Sciatic nerve (tissue), 2 donors: ENCODE measurements at places on chromosomes 2 and 18. TPM values are rescaled to one million over a fixed set of nuclear protein-coding genes. Genes with fewer than 3 reads are reported as not detected.

The KCNG2 gene
- total RNA-seq, result 0.22 TPM

DNA sequence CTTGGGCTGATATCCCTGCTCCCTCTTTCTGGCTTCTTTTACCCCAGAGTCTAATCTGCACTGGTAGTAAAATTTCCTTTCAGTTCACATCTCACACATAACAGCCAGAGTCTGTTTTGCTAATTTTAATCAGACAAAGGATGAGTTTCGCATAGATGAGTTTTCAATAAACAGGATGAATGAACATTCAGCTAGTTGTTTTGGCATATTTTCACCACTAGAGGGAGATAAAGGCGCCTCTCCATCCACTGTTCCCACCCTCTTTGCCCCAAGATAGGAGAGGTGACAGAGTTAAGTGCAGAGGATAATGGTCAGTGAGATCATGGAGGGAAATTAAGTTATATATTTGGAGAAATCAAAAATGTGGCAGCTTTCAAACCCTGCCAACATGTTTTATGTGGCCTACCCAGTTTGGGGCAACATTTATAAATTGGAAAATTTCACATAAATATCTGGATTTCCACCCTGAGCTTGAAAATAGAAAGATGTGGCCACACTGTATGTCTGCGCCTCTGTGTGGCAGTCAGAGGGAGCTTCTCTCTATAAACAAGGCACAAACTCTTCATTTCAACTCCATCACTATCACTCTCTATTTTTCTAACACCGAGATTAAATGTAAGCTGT, 48.5 kb upstream of the DTNA start:
- no peak for DNase-seq

- no peak for DNase-seq
Measured at GRCh38 chr2:19667085-19667484, 234.7 kb downstream of the TTC32 start.

DNA sequence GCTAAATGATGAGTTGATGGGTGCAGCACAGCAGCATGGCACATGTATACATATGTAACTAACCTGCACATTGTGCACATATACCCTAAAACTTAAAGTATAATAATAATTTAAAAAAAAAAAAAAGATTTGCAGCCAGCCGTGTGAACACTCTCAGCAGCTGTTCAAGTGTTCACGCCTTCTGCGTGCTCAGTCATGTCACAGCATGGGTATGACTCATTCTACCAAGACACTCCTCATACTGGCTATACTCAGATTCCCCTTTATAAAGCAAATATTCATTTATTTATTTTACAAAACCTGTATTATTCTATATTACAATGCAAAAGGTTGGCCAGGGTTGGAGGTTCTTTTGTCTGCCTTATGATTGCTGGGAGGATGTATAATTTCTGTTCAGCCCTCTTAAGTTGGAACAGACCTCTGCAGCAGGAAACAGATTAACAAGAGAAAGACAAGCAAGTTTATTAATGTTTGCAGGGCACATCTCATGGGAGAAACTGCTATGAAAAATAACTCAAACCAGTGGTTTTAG, 1230.6 kb upstream of the CHAC2 start:
- no peak for DNase-seq

DNA sequence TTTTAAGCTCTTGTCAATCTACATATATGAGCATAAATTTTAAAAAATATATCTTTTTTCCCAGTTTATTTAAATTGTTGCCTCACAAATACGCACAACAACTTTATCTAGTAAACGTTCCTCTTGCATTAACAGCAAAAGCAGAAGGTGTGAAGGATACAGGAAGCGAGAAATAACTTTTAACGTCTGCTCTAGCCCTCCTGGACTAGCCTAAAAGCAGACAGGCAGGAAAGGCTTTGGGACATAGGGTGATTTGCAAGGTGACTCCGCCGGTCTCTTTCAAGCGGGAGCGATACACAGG, 434 bp upstream of the DUSP19 start:
- DNase-seq, result no peak

DNA sequence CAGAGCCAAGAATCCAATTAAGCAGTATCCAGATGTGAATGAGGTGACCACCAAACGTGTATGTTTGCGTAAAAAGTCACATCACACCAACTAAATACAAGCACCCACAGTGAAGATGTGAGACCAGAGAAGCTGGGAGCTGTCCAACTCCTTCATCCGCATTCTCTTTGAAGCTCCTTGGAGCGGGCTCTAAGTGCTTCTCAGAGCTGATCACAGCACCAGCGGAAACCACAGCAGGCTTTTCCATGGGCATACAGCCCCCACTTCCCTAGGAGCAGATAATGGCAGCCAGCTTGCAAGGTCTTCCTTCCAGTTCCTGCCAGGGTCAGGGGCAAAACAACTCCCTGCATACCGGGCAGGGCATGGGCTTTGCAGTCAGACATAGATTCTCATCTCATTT, 36.4 kb downstream of the REEP1 start:
- DNase-seq, result no peak

The NOSTRIN gene
- 36.2 TPM for total RNA-seq

DNA sequence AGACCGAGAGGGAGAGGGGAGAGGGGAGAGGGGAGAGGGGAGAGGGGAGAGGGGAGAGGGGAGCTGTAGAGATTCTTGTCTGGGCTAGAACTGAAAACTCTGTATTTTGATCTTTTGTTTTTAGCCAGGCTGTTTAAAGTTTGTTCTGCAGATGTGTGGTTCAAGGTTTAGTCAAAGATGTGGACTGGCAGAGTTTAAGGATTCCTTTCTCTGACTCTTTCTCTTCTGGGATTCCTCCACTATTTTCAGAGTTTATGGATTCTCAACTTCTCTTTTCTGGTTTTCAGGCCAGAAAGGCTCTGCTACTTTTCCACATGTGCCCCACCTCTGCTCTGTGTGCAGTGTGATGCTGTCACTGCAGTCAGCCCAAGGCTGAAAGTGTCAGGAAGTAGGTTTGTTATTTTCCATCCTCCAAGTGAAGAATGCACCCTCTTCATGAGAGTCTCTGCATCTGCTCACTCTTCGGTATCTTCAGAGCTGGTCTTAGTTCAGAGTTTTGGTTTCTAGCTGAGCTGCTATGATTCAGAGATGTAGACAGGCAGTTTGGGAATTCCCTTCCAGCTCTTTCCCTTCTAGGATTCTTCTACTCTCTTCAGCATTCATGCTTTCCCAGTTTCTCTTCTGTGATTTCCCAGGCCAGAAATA, 130.9 kb upstream of the SMAD7 start:
- no peak for DNase-seq

- peak; percentile 60 for DNase-seq
Measured at GRCh38 chr2:240819126-240819857, 727 bp downstream of the KIF1A start.

DNA sequence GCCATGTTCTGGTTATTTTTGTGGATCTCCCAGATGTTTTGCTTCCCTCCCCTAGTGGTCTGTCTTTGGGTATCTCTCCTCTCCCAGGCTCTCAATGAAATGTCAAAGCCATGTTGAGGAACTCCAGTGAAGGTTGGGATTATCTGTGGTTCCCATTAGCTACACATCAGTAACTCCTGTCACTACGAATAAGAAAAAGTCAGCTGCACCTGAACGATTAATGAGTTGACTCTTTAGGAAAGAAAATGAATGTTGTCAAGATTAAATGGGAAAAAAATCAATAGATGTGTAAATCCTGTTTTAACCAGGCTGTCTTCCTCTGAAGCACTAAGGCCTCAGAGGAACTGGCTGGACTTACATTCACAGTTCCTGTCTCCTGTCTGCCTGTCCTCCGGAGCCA, 94.0 kb upstream of the DAPL1 start:
- no peak for DNase-seq

GRCh38 chr2:158984604-158985135, 16.2 kb downstream of the TANC1 start:
- DNase-seq, result no peak

DNA sequence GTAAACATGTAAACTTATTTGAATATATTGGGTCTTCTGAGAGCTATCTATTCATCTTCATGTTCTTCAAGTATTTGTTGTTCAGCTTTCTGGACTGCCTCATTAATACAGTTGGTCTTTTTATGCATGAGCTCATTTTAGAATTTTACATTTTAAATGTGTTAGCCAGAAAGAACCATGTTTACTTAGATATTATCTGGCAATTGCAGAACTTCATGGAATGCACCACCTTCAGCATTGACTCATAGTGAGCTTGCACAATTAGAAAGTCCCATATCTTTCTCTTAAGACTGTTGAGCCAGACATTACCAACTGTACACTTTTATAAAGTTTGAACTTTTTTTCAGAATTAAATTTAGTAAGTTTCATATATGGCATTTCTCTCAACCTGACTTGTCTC, 536.7 kb downstream of the RIT2 start:
- no peak for DNase-seq

DNA sequence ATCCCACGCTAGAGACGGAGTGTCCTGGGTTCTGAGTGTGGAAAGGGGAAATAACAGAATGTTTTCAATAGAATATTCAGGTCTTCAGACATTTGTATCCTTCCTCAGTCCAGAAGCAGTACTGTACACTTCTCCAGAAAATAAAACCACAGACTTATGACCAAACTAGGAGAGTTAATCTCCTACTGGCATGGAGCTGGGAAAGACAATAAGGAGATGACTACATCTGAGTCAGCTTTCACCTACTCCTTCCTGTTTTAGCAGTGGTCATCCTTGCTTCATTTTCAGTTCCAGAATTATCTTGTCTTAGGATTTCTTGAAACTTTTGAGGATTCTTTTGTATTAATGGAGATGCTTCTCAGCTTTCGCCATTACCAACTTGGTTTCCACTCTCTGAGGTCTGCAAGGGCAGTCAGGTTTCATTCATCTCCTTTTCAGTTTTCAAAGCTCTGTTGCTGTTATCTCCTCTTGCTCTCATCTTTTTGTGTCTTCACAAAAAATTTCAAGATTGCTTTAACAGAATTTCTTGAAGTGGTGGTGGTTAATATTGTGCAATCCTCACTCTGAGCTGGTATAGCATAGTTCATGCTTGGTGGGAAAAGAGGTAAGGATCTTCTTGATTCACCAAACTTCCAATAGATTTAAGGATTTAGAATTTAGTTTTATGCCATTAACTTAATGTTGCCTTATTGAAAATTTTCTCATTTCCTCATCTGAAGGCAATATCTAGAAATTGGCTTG, 23.7 kb upstream of the NR4A2 start:
- no peak for DNase-seq

The NT5C1B gene
- not detected for total RNA-seq

DNA sequence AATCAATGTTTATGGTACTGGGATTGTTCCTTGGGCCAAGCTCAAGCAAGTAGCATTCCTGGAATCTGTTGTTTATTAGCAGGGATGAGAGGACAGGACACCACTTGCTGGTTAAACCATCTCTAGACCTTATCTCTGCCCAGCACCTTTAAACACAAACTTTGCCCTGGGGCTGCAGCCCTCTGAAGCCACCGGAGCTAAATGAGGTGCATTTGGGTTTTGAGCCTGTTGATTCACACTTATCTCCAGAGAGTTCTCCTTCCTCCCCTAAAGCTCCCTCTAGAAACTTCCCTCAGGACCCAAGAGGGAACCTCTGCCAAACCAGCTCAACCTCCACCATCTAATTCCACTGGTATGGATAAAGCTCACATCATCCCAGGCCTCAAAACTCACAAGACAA, 94.8 kb upstream of the EPAS1 start:
- DNase-seq, result no peak

The OSGEPL1 gene
- 6.2 TPM for total RNA-seq

The ARHGAP28 gene
- 9.7 TPM for total RNA-seq

GRCh38 chr2:227022608-227023007, 141.4 kb downstream of the COL4A4 start:
- DNase-seq, result no peak
